ENCODE measurements at places on chromosomes 1 and 21. TPM values are rescaled to one million over a fixed set of nuclear protein-coding genes. Genes with fewer than 3 reads are reported as not detected.

IQGAP3 gene
- total RNA-seq = 0.22 TPM

APCS gene
- not detected for total RNA-seq

PROK1 gene
- total RNA-seq = not detected

ARHGAP29 gene
- total RNA-seq = 20.9 TPM

OR6F1 gene
- total RNA-seq = not detected

C1orf53 gene
- 7.8 TPM for total RNA-seq

LRRN2 gene
- total RNA-seq = 2.9 TPM

DNA sequence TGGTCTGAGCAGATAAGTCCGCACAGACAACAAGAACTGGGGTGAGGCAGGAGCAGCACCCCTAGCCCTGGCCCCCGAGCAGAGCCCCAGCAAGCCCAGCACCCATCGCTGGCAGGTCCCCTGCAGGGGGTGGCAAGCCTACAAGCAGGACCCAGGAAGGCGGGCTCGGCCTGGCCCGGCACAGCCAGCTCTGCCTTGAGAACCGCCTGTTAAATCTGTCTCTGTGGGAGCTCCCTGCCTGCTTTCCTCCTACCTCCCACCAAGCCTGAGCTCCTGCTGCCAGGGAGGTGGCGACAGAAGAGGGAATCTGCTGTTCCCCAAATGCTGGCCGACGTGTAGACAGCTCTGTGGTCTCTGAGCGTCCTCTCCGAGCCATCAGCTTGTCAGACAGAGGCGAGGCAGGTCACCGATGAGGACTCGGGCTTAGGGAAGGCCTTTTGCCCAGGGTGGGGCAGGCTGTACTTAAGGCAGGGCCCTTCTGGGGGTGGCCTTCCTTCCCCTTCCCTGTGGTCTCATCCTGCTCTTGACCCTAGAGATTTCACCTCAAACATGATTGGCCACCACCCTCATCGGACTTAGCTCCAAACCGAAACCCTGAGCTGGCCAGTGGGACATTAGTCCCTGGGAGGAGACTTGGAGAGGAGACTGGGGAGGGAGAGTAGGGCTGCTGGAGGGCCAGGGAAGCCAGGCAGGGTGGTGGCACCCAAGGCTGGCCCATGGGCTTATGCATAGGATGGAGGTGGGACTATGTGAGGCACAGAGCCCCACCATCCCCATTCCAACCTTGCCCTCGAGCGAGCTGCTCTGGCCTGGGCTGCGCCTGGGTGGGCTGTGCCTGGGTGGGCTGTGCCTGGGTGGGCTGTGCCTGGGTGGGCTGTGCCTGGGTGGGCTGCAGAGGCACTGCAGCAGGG is 7.7 kb downstream of the SELENON start:
- DNase-seq = no peak

GRCh38 chr1:215466361-215466760 is 100.7 kb upstream of the KCTD3 start:
- DNase-seq = no peak

DNA sequence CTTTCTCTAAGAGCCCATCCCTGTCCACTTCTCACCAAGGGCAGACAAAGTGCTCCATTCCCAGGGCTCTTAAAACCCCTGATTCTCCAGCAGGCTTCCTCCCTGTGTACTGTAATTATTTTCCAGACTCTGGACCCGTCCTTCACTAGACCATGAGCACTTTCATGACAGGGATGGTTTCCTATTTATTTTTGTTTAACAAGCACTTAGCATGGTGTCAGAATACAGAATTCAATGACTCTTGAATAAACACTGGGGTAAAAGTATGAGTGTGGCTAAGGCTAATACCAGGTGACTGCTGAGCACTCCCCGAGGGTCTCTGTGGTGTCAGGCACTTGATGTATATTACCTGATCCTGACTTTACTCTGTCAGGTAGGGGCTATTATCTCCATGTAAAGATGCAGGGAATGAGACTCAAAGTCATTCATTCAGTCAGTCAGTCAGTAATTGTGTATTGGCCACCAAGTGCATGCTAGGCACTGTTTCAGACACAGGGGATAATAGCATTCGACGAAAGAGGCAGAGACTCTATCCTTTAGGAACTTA is 47.2 kb downstream of the C1orf21 start:
- DNase-seq = no peak

- DNase-seq = no peak
These were observed 113.1 kb downstream of the RHOU start for GRCh38 chr1:228848406-228848805.

- DNase-seq = no peak
These were observed 273.7 kb upstream of the C1orf174 start for GRCh38 chr1:4173731-4174130.

GRCh38 chr1:184283999-184284398 is 102.8 kb upstream of the C1orf21 start:
- DNase-seq = no peak
